ENCODE measurements at places on chromosomes 5 and 9.

GRCh38 chr5:174145821-174146220 lies 100.3 kb downstream of the NSG2 start:
- DNase-seq = no peak

DNA sequence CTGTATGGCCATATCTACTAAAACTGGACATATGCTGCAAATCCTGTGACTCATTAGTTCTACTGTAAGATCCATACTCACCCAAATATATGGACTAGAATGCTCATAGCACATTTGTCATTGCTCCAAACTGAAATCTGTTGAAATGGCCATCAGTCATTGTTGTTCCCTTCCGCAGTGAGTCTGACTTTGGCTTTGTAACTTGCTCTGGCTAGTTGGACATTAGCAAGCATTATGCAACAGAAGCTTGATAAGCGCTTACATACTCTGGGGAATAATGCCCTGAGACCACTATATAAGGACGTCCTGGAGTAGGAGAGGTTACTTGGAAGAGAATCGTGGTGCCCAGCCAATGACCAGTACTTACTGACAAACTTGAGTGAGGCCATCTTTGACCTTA lies 9.0 kb downstream of the KIAA1958 start:
- DNase-seq = no peak

DNA sequence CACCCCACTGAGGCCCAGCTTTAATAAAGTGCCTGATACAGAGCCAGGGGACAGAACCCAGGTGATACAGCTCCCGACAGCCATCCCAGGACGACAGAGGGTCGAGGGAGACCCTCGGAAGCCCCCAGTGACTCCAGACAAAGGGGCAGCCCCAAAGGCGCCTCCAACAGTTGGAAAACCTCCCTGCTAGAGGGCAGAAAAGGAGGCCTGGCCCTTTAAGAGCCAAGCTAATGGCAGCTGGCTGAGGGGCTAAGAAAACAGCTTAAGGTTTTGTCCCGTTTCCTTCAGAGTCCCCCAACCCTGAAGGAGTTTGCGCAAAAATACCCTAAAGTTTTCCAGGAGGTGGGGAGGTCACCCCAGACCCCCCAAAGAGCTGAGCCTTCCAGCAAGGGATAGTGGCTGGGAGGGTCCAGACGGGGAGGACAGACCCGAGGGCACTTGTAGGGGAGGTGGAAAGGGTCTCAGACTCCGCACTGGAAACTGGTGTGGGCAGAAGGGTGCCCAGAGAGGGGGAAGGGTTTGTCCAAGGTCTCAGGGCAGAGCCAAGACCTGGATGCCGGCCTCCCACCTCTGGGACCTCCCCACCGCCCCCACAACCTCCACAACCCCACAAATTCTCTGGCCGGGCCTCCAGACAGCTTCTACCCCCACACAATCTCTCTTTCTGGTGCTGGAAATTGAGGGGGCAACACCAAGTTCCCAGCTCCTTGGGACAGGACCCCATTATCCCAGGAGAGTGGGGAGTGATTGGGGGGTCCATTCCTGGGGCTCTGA lies 8.2 kb upstream of the AK1 start:
- no peak for DNase-seq

- DNase-seq = peak; percentile 91
Measured at GRCh38 chr5:123785162-123786071, 273.4 kb downstream of the CSNK1G3 start.

DNA sequence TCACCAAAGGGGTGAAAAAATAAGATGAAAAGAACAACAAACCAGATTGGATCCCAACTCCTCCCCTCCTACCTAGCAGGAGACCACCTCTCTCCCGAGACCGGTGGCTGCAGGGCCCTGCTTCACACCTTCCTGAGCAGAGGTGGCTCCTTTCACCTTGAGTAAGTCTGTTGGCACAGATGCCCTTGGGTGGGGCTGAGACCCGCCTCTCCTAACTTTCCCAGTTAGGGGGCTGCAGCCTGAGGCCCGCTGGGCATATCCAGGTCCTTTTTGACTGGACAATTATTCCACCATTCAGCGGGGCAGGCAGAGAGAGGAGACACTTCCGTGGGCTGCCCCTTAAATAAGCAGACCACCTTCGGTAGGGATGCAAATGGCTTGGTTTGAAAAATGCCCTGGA lies 1.3 kb downstream of the SLC25A48 start:
- no peak for DNase-seq

GRCh38 chr5:14450018-14450524 lies 131.5 kb upstream of the OTULINL start:
- DNase-seq = peak; percentile 84

DNA sequence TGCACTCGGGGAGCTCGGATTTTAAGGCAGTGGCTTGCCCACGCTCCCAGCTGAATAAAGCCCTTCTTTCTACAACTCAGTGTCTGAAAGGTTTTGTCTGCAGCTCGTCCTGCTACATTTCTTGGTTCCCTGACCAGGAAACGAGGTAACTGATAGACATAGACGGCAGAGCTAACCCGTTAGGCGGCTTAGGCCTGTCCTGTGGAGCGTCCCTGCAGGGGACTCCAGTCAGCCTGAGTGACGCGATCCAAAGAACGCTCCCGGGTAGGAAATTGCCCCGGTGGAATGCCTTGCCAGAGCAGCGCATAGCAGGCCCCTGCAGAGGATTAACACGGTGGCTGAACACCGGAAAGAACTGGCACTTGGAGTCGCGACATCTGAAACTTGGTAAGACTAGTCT lies 1.8 kb upstream of the SELENOP start:
- DNase-seq = no peak

- no peak for DNase-seq
Measured at GRCh38 chr9:137007816-137008270, 11.5 kb upstream of the CLIC3 start.

GRCh38 chr9:84874596-84874995 lies 205.1 kb downstream of the NTRK2 start:
- DNase-seq = no peak

GRCh38 chr5:124574521-124575436 lies 171.7 kb downstream of the ZNF608 start:
- no peak for DNase-seq
